ENCODE measurements at places on chromosomes 11 and 22. TPM values are rescaled to one million over a fixed set of nuclear protein-coding genes. Genes with fewer than 3 reads are reported as not detected.

Gene ARHGAP8
- total RNA-seq: 0.24 TPM

Gene SNX32
- total RNA-seq: 0.20 TPM

Gene OR2AG2
- total RNA-seq: not detected

Gene DNAJB7
- not detected for total RNA-seq

Gene CNTF
- 0.30 TPM for total RNA-seq

Gene SMIM35
- total RNA-seq: not detected

Gene OR51B5
- not detected for total RNA-seq
